ENCODE measurements at places on chromosomes 16 and 17.

GRCh38 chr17:64099543-64099942, 30.4 kb downstream of the ERN1 start:
- DNase-seq, result no peak

DNA sequence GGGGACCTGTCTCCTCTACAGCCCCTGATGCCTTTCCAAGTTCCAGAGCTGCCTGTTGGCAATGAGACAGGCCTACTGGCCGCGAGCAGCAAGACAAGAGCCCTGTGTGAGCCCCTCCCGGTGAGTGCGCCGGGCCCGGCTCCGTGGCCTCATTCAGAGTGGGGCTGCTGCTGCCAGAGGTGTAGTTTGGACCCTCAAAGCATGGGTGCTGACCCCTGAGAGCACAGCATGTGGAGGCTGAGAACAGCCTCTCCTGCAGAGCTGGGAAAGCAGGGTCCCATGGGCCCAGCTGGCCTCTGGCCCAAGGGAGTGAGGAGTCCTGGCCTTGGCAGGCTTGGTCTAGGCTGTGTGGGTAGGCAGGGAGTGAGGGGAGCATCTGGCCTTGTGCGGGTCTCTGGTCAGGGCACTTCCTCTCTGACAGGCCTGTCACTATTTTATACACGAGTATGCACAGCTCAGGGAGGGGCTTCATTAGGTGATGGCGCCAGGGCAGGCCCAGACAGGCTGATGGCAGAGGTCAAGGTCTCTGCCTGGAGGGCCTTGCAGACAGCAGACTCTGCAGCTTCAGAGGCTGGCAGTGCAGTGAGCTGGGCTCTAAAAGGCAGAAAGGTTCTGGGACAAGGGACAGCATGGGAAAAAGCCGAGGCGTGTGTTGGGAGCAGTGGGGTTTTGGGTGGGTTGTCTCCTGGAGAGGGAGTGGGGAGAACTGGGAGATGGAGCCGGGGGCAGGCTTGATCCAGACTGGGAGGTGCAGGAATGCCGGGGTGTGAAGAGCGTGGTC, 43.4 kb downstream of the ADCY7 start:
- peak; percentile 3 for DNase-seq

GRCh38 chr17:17837380-17837821, 615 bp upstream of the SREBF1 start:
- peak; percentile 70 for DNase-seq

DNA sequence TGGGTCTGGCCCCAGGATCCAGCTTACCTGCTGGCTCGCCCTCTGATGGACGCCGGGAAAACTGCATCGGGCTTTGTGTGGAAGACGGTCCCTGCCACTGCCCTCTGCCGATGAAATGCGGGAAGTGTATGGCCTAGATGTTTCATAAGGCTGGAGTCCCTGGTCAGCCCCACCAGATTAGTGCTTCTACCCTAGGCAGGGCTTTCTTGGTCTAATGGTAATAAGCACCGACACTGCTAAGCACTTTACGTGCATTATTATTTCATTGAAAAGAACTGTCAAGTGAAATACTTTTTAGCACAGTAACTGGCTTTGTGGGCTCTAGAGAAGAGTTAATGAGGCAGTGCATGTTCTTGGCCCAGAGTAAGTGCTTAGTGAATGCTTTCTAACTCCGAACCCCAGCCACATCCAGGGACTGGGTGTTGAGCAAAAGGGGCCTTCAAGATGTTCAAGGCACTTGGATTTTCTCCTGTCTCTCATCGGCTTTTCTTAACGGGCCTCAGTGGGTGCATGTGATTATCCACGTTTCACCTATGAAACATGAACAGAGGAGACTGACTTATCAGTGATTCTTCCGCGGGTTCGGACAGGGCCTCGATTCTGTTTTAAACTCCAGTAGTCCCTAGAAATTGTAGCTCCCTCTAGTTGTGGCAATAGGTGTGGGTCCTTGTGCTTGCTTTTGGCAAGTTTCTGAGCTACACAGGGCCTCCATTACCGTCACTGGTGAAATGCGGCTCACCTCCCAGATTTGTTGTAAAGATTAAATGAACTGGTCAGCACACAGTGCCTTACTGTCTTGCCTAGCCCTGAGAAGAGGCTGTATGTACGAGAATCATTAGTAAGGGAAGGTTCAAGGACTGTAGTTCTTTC, 6.6 kb downstream of the TRAF4 start:
- peak; percentile 96 for DNase-seq

DNA sequence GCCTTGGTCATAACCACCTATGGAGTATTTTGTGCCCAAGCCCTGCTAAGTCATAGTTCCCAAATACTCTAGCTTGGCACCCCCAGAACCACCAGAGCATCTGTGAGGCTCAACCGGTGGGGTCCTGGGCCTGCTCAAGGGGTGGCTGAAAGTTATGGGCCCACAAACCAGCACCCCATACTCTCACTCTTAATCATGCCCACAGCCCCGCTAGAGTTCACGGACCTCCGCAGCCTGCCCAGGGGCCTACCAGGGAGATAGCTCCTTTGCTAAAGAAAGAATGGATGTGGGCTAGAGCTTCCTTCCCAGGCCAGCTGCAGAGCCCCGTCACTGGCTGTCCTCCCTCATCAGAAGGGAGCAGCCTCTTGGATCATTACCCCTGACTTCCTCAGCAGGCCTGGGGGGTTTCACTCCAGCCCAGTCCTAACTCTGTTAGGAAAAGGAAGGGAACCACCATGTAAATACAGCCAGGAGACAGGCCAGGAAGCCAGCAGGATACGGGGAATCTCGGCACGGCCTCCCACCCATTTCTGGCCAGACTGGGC, 1.4 kb downstream of the GIT1 start:
- no peak for DNase-seq

- no peak for DNase-seq
These were observed 2.4 kb downstream of the THRA start for GRCh38 chr17:40064971-40065768.

- DNase-seq, result no peak
These were observed 309 bp downstream of the DNAH2 start for GRCh38 chr17:7717756-7718350.

GRCh38 chr16:50916040-50916439, 174.2 kb downstream of the CYLD start:
- DNase-seq, result no peak

GRCh38 chr16:23145608-23146007, 3.6 kb downstream of the USP31 start:
- DNase-seq, result no peak

DNA sequence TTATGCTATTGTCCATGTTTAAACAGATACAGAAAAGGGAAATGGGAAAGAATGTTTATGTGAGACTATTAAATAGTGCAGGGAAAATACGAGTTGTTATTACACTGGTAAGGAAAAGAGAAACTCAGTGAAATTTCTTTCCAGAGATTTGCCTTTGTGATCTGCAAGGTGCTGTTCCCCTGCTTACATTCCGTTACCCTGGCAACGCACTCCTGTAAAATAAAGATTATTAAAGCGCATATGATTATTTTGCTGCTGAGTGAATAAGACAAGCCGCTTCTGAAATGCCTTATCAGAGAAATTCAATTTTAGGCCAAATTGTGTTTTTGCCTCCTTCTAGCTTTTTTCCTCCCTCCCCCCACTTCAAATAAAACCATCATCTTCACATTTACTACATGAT, 328.6 kb upstream of the PMFBP1 start:
- DNase-seq, result no peak

- DNase-seq, result peak; percentile 63
These were observed 55.6 kb downstream of the BAIAP2 start for GRCh38 chr17:81090361-81091136.

DNA sequence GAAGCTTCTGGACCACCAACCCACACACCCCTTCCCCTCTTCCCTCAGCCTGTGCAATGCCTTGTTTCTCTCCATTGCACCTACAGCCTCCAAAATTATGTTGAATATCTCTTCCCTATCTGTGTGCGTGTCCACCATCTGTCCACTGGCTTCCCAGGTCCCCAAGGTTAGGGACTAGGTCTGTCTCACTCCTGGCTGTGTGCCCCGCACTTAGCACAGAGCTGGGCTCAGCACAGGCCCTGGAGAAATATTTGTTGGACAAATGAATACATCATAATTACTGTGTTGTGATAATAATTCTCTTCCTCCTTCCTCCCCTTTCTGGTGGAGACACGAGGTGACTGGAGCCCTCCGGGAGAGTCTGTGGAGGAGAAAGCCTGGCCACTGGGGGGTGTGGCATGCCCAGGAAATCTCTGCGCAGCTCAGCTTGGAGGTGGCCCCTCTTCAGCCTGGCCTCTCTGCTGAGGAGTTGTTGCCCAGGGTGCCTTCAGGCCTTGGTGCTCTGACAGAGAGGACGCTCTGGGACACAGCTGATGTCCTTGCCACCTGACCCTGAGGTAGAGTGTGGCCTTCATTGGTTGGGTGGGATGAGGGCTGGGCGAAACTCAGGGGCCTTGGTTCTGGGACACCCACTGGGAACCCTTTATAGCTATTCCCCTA, 3.3 kb upstream of the BRD7 start:
- DNase-seq, result peak; percentile 63

DNA sequence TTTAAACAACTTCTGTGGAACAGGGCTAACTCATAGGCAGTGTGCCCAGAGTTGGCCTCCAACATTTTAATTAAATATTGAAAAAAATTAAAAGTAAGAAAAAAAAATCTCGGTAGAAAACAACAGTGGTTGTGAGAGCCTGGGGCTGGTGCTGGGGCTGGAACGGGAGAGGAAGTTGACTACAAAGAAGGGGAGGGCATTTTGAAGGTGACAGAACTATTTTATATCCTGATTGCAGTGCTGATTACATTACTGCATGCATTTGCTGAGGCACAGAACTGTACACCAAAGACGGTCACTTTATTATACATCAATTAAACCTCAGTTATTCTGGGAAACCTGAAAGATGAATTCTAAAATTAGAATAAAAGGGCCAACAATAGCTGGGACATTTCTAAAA, 142.5 kb downstream of the PARN start:
- no peak for DNase-seq

DNA sequence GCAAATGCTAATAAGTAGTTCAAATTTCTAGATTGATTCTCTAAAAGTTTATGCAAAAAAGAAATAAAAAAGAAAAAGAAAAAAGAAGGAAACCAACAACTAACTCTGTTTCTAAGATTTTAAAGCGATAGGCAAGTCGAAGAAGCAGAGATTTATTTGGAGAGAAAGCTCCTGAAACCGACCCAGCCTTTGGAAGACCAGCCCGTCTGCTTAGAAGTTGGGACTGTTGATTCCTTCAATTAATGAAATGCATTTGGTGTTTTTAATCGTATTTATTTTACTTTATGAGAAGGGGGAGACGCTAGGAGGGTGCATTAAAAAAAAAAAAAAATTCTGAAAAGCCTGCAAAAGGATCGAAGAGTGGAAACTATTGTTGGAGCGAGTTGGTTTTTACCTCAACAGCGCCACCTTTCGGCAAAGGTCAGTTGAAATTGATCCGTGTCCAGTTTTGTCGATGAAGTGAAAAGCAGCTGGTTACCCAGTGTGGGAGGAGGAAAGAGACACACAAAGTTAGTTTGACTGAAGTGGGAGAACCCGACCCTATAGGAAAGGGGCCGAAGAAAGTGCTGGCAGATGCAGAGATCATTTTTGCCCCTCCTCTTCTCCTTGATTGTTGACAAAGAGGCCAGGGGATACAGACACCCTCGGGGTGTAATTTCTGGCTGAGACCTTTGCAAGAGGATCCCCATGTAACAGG, 1.5 kb upstream of the MAF start:
- DNase-seq, result peak; percentile 91

- no peak for DNase-seq
These were observed 423.6 kb upstream of the CDH11 start for GRCh38 chr16:65545413-65545956.

DNA sequence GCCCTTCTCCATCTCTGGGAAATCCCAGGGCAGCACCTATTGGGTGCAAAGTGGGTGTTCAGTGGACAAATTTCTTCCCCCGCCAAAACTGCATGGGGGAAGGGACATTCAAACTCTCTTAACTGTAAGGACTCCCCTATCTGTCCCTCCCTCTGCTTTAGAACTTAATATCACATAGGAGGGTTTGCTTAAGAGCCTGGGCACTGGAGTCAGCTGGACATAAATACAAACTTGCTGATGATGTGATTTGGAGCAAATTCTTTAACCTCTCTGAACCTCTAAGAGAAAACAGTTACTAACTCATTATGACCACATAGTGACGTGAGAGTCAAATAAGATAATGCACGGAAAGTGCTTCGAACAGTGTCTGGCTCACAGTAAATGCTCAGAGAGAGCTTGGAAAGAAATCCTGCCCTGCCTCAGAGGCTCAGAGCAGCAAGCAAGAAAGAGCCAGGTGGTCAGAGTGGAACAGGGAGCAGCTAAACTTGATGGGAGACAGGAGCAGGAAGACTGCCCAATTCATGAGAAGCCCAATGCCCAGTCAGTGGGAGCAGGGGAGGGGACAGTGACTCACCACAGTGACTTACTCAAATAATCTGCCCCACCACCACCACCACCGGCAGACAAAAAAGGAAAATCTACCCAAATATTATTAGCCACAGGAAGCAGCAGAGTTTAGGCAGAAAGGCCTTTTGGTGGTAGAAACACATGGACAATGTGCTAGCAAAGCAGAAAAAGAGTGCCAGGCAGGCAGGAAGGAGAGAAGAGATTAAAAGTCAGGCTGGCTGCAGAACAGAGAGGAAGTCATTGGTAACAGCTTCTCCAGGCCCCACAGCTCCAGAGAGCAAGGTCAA, 23.9 kb upstream of the CCL1 start:
- DNase-seq, result no peak

DNA sequence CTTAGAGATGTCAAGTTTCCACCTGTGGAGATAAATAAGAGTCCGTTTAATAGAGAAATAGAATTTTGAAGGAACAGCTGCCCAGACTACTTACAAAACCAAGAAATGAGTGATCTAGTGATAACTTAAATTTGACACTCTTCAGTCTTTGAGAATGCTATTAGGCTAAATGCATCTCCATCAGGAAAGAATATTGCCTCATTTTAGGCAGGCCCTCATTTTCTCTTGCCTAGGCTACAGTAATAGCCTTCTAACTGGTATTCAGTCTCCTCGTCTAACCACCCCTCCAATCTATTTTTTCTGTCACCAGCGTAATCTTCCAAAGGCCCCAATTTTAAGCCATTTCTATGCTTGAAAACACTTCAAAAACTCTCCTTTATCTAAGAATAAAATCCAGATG, 537.8 kb upstream of the CA10 start:
- no peak for DNase-seq

DNA sequence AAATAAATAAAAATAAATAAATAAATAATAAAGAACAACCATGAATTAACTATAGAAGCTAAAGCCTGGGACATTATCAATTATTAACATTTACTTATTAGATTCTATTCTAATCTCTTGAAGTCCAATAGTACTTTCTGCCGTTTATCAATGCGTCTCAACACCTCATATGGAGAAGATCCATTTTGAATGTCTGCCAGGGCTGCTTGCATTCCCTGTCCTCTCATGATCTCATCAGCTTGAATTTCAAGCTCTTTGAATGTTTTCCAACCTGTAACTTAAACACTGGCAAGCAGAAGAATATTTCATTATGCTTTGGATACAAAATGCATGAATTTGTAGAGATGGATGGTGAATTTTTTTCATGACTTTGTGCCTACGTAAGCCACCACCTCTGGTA, 191.9 kb upstream of the ANKFN1 start:
- no peak for DNase-seq

- DNase-seq, result no peak
These were observed 191.0 kb downstream of the TANC2 start for GRCh38 chr17:63156986-63157385.

GRCh38 chr16:53770641-53771040, 66.7 kb downstream of the FTO start:
- no peak for DNase-seq
